ENCODE measurements at places on chromosomes 2 and 18.

GRCh38 chr2:147135376-147135775 is 709.5 kb upstream of the ACVR2A start:
- no peaks in the 10 kb centered on the region for H3K36me3 ChIP-seq
- H3K27ac ChIP-seq, result no peak overlapping the region
- H3K4me3 ChIP-seq, result no peak overlapping the region
- no peaks in the 10 kb centered on the region for H3K4me1 ChIP-seq
- no peaks in the 10 kb centered on the region for H3K27me3 ChIP-seq

GRCh38 chr2:64876137-64876647 is 113.0 kb upstream of the SLC1A4 start:
- H3K4me1 ChIP-seq, result no peaks in the 10 kb centered on the region
- H3K36me3 ChIP-seq, result no peaks in the 10 kb centered on the region
- peak; percentile 43 for DNase-seq
- peak overlapping the region; percentile 38 for H3K27ac ChIP-seq
- no peak overlapping the region for H3K4me3 ChIP-seq

- H3K4me3 ChIP-seq, result no peak overlapping the region
- H3K27ac ChIP-seq, result no peak overlapping the region
- peaks cover 50% of the 10 kb centered on the region for H3K36me3 ChIP-seq
- H3K27me3 ChIP-seq, result no peaks in the 10 kb centered on the region
- peaks cover 34% of the 10 kb centered on the region for H3K4me1 ChIP-seq
- DNase-seq, result no peak
Measured at GRCh38 chr18:47893047-47893446, 37.4 kb downstream of the SMAD2 start.

- H3K36me3 ChIP-seq, result no peaks in the 10 kb centered on the region
- DNase-seq, result no peak
- H3K27me3 ChIP-seq, result no peaks in the 10 kb centered on the region
- peaks cover 61% of the 10 kb centered on the region for H3K4me1 ChIP-seq
- H3K4me3 ChIP-seq, result no peak overlapping the region
Measured at GRCh38 chr18:48852794-48853193, 98.0 kb downstream of the SMAD7 start.

- H3K36me3 ChIP-seq, result peaks cover 17% of the 10 kb centered on the region
- no peaks in the 10 kb centered on the region for H3K27me3 ChIP-seq
- no peak overlapping the region for H3K4me3 ChIP-seq
- DNase-seq, result no peak
- H3K27ac ChIP-seq, result peak overlapping the region; percentile 33
Measured at GRCh38 chr2:15594291-15595256, 2.9 kb downstream of the DDX1 start.

DNA sequence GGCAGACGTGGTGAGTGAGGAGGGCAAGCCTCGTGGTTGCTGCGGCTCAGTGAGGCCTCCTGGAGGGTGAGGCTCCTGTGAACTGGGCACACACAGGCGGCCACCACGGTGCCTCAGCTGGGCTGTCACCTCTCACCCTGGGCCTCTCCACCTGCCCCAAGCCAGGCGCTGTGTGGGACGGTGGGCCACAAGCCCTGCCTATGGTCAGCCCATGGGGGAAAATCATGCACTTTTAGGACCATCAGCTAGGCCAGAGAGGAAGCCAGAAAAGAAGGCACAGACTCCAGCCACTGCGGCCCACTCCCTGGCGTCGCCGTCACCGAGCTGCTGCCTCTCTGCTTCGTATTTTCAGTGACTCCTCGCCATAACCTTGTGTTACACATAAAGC is 28.5 kb upstream of the HS6ST1 start:
- no peaks in the 10 kb centered on the region for H3K36me3 ChIP-seq
- DNase-seq, result no peak
- H3K27me3 ChIP-seq, result no peaks in the 10 kb centered on the region
- peaks cover 19% of the 10 kb centered on the region for H3K4me1 ChIP-seq
- peak overlapping the region; percentile 42 for H3K27ac ChIP-seq

DNA sequence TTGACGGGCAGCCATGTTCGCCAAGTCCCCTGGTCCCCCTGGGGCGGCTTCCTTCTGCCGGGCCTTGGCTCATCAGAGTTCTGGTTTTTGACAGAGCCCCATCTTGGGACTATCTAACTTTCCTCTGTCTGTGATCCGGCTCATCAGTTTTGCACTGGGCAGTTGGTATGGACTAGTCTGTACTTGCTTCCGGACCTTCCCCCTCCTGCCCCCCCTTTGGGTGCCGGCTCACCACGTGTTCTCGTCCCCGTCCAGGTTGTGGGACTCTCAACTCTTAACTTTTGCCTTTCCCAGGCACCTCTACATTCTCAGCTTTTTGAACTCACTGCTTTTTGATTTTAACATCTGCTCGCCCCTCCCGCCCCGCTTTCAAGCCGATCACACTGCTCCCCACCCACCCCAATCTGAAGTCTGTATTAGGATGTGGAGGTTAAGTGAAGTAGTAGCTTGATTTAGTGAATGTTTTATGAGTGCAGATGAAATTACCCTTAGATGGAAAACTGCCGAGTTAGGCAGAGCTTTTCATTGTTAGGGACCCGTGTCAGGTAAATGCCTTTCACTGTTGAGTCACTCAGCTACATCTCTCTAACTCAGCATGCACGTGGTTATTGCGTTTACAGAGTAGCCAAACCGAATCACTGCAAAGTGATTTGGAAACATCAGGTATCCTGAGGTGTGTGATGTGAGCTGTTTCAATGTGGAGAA is 874 bp downstream of the WDR43 start:
- DNase-seq, result no peak
- peak overlapping the region; percentile 76 for H3K27ac ChIP-seq
- no peaks in the 10 kb centered on the region for H3K36me3 ChIP-seq
- H3K4me3 ChIP-seq, result peak overlapping the region; percentile 95
- H3K4me1 ChIP-seq, result peaks cover 25% of the 10 kb centered on the region
- no peaks in the 10 kb centered on the region for H3K27me3 ChIP-seq

GRCh38 chr2:169254774-169255173 is 107.6 kb downstream of the LRP2 start:
- no peaks in the 10 kb centered on the region for H3K27me3 ChIP-seq
- H3K4me1 ChIP-seq, result no peaks in the 10 kb centered on the region
- no peak for DNase-seq
- H3K27ac ChIP-seq, result no peak overlapping the region
- no peak overlapping the region for H3K4me3 ChIP-seq

GRCh38 chr2:46926863-46927262 is 11.3 kb upstream of the MCFD2 start:
- no peaks in the 10 kb centered on the region for H3K4me1 ChIP-seq
- H3K4me3 ChIP-seq, result no peak overlapping the region
- no peaks in the 10 kb centered on the region for H3K36me3 ChIP-seq
- no peak overlapping the region for H3K27ac ChIP-seq
- DNase-seq, result no peak
- H3K27me3 ChIP-seq, result no peaks in the 10 kb centered on the region

DNA sequence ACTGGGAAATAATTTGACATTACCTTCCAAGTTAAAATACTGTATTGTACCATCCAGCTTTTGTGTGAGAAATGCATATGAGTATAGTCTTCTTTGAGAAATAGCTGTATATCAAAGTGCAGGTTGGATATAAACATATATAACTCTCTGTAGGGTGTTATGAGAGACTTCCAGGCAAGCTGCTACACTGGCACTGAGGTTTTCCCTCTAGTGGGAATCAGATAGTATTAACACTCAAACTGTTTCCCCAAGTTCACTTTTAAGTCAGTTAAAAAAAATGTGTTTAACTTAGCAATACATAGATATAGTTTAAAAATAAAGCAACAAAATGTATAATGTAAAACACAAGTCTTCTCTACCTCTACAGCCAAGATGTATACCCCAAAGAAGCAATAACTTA is 368.4 kb upstream of the SLC8A1 start:
- no peak overlapping the region for H3K27ac ChIP-seq
- H3K36me3 ChIP-seq, result no peaks in the 10 kb centered on the region
- no peak overlapping the region for H3K4me3 ChIP-seq
- H3K27me3 ChIP-seq, result no peaks in the 10 kb centered on the region

GRCh38 chr2:50069454-50069853 is 915.1 kb upstream of the FSHR start:
- no peak overlapping the region for H3K27ac ChIP-seq
- no peak for DNase-seq
- H3K27me3 ChIP-seq, result no peaks in the 10 kb centered on the region
- no peaks in the 10 kb centered on the region for H3K36me3 ChIP-seq
- no peak overlapping the region for H3K4me3 ChIP-seq
- H3K4me1 ChIP-seq, result no peaks in the 10 kb centered on the region

DNA sequence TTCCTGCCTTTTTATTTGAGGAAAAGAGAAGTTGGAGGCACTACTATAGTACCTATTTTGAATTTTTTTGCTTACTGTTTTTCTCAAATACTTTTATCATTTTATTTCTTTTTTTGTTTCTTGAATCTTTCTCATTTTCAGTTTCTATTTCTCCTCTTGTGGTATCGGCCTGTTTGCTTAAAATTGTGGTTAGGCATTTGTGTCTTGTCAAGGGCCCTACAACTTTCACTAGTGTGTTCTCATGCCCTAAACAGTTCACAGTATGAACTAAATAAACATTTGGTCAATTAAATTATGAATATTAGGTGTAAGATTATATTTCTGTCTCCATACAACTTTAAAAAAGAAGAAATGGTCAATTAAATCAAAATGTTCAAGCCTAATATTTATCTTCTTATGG is 613.5 kb downstream of the MBD2 start:
- no peak for DNase-seq
- H3K27me3 ChIP-seq, result no peaks in the 10 kb centered on the region
- H3K4me3 ChIP-seq, result no peak overlapping the region
- no peak overlapping the region for H3K27ac ChIP-seq
